ENCODE measurements at places on chromosomes 11 and 22.

DNA sequence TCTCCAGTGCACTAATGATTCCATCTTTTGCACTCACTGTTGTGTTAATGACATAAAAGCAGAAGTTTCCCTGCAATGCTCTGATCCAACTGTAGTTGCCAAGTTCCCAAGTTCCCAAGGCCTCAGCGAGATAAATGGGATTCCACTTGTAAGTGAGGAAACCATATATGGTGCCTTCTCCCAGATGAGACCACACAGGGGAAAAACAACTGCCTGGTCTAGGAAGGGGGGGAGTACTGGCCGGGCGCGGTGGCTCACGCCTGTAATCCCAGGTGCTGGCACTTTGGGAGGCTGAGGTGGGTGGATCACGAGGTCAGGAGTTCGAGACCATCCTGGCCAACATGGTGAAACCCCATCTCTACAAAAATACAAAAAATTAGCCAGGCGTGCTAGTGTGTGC lies 23.3 kb upstream of the RELA start:
- DNase-seq: no peak

DNA sequence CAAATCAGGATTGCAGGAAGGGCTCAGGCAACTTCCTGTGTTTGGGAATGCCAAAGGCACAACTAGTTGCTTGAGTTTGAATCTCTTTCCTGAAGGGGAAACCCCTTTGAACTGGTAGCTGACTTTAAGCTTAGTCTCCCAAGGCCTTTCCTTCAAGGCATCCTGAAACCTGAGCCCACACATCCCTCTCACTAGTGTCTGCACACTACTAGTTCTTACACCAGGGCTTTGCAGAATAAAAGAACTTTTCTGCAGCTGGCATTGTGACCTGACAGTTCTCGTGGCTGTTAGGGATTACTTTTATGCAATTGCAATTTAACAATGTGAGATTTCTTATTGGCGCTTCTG lies 95.4 kb downstream of the EXT2 start:
- DNase-seq: no peak

DNA sequence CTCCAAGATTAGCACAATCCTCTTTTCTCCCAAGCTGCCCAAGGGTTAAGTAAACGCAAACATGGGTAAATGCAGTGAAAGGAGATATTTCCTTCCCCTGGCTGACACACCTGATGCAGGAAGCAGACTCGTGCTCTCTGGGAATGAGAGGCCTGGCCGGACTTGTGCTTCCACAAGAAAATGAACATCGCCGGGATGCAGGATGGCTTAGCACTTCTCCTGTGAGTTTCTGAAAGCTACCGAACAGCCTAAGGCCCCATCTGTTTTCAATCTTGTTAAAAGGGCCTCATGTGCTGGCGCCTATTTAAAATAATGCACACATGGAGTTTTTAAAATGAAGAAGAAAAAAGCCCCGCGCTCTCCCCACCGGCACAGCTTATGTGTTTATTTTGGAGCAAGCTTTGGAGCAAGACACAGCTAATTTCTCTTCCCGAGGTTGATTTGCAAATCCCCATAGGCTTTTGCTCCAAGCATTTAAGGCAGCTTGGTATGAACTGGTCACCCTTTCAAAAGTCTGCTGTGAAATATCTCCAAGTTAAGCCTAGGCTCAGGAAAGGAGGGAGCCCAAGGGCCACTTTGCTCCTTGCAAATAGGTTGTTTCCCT lies 100.9 kb downstream of the SYN3 start:
- DNase-seq: no peak

DNA sequence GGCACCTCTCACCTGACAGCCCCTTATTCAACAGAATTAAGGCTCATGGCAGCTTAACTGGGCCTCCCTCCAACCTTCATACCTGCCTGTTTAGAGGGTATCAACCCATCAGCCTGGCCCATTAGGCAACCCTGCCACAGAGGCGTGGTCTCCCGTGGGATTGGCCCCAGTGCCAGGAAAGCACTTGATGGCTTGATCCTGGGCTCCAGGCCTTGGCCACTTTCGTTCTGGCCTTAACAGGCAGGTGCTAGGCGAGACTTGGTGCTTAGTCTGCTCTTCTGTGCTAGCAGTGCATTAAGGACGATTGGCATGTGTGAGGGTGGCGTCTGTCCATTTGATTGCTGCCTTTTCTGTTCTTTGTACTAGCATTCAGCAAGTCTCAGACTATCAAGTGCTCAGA lies 75.2 kb downstream of the CABIN1 start:
- no peak for DNase-seq

- DNase-seq: no peak
Measured at GRCh38 chr11:17148536-17148935, 59.2 kb downstream of the PIK3C2A start.

DNA sequence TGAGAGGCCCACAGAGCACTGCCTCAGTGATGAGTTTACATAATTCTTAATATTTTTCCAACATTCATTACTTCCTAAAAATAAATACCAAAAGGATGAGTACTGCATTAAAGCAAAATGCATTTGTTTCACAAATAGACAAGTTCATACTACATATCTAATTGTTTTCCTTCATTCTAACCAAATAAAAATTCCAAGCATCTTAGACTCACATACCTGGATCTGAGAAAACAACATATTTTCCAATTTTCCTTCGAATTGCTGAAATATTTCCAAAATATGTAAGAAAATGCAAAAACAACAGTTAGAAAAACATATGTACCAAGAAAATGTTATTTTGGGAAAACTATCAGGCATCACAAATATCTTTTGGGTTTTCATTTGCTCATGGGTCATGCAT lies 127.9 kb upstream of the CEP126 start:
- no peak for DNase-seq

- no peak for DNase-seq
Measured at GRCh38 chr22:47586038-47586437, 823.6 kb downstream of the TBC1D22A start.

DNA sequence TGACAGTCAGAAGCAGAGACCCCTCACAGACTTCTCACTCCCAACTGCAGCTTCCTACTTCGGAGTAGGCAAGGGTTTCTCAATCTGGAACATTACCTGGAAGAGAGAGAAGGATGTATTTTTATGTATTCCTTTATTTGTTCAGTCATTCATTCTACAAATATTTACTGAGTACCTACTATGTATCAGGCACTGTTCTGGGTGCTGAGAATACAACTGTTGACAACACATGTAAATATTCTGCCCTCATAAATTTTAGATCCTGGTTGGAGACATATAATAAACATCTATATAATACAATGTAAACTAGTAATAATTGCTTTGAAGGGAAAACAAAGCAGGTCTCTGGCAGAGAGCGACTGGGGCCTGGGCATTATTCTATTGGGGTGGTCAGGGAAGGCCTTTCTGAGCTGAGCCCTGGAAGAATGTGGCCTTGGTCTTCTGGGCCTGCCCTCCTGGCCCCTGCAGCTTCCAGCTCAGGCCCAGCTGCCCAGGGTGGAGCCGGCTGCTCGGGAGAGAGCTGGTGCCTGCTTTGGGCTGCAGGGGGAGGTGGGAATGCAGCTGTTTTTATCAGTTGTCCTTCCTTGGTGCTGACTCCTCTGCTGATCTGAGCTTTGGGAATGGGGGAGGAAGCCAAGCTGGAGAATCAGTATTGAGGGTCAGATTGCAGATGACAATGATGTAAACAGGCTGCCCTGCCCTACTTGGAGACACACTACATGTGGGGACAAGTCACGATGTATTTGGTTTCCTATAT lies 46.8 kb downstream of the PKNOX2 start:
- DNase-seq: no peak

GRCh38 chr11:91823252-91823830 lies 401.3 kb upstream of the FAT3 start:
- no peak for DNase-seq

- DNase-seq: no peak
Measured at GRCh38 chr22:36823186-36823839, 6.5 kb upstream of the PVALB start.

- peak; percentile 25 for DNase-seq
Measured at GRCh38 chr11:63560506-63561180, 2.5 kb downstream of the PLAAT2 start.

DNA sequence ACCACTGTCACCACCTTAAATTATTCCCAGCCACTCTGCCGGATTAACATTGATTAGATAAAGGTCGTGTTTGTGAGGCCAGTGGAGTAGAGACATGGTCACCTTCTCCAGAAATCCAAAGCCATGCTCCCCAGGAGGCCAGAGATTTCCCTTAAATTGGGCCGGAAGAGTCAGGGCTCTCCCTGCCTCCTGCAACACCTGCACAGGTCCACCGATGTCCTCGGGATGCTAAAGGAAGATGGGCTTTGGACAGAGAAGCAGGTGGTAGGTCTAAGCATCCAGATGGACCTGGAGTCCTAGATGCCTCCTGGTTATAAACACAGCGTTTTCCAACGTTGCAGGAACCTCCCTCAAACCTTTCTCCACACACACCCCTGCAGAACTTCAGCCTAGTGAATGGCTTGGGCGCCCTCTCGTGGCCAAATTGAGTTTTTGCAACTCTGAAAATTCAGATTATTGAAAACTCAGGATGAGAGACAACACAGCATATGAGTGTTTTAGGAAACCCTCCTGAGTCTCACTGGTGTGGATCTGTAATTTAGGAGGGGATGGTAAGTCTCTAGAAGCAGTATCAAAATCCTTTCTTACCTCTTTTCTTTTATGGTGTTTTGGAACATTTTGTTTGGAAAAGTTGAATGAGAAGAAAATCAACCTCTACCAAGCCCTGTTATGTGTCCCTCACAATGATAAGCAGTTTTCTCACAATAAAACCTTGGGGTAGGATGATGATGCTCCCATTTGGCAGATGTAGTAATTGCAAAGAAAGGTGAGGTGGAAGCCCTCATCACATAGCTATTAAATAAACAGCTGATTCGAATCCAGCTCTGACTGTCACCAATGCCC lies 109.6 kb downstream of the RRAS2 start:
- peak; percentile 72 for DNase-seq

GRCh38 chr22:28246397-28246796 lies 327.3 kb upstream of the PITPNB start:
- DNase-seq: no peak

DNA sequence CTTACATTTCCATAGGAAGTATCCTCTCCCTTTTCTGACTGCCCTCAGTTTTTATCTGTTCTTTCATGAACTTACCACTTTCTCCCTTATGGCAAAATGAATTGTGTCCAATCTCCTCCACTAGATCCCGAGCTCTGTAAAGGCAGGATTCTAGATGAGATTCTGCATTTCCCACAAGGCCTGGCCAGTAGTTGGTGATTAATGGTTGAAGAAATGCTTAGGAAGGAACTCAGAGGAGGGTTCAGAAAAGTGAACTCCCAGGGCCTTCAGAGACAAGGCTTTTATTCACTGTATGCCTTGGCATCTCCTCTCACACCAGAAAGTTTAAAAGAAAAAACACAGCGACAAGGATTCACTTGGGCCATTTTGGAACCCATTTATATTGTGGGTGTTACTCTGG lies 66.2 kb downstream of the CCDC81 start:
- no peak for DNase-seq

DNA sequence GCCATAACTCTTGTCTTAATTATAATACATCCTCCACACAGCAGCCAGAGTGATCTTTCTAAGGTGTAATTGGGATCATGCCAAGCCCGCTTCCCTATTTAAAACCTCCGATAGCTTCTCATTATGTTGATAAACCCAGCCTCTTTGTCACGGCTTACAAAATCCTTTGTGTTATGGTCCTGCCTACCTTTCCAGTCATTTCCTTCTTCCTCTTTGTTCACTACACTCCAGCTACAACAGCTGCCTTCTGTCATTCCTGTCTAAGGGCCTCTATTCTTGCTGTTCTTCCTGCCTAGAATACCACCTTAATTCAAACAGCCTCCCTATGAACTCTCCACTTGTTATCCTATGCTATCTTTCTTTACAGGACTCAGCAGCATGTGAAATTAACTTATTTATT lies 70.6 kb upstream of the CAPRIN1 start:
- DNase-seq: no peak

DNA sequence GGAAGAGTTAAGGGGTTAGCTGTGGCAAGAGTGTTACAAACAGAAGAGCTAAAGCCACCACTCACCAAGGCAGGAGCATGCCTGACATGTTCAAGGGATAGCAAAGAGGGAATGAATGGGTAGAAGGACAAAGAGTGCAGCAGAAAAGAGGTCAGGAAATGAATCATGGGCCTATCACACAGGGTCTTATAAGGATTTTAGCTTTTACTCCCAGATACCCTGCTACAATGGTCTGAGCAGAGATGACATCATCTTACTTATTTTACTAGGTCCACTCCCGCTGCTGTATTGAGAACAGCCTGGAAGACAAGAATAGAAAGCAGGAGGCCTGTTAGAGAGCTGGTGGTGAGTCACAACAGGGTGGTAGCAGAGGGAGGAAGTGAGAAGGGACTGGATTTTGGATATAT lies 9.8 kb downstream of the TRAF6 start:
- no peak for DNase-seq

DNA sequence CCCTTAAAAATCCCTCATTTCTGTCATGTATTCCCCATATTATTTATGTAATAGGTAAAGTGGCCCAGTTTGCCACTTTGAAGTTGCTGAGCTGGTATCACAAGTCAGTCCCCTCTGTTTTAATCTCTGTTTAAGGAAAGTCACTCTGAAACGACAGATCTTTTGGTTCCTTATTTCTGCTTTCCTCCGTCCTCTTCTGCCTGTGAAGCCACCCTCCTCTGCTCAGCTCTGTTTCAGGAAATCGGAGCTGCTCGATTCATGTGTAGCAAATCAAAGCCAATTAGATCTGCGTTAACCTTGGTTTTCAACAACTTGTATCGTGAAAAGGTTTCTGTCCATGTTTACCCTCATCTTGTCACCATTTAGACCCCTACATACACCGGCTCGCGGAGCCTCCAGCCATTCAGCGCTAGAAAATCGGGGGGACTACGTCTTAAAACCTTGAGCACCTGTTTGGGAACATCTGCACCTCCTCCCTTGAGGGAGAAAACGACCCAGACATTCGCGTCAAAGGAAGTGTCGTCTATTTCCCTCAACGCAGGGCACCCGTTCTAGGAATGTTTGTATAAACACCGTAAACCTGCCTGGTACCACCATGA lies 576 bp upstream of the SC5D start:
- DNase-seq: no peak

DNA sequence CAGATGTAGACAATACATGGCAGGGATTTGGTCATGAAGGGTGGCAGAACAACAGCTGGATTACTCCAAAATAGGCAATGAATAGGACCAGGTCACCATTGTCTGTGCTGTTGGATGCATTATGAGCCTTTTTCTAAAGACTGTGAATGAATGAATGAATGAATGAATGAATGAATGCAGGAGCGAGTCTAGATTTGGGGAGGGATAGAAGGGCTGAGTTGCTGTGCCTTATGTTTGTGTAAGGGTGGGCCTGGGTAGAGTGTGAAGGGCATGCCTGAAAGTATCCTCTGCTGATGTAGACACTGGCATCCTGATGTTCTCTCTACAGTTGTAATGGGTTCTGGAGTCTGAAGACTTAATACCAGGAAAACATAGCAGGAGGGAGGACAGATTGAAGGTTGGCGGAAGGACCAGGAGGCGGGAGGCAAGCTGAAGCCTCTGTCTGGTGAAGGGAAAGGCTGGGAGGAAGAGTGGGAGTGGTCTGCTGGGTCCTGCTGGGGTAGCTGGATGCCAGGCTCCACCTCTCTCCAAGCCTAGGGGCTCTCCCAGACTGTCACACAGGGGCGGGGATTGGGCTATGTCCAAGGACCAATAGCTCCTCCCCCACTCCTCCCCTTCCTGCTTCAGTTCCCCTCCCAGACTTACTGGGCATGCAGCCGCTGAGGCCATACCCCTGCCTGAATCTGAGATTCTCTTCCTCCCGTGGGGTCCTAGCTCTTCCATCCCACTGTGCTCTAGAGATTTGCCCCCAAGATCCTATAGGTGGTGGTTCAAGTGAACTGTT lies 4.8 kb downstream of the TRIM3 start:
- DNase-seq: no peak

Measured in activated CD4-positive, alpha-beta T cell treated with anti-CD3 and anti-CD28 coated beads, Interleukin-2, amount 50 U/mL, for 1 hour (primary cell).